Stimulated activated CD4-positive, alpha-beta T cell treated with anti-CD3 and anti-CD28 coated beads, Interleukin-12 subunit alpha, Interleukin-12 subunit beta, amount 100 ng/mL, for 4 hours (primary cell): ENCODE measurements at places on chromosomes 5 and 9.
A peak's percentile ranks its signal among the peaks of the same experiment; 100 is the strongest.

DNA sequence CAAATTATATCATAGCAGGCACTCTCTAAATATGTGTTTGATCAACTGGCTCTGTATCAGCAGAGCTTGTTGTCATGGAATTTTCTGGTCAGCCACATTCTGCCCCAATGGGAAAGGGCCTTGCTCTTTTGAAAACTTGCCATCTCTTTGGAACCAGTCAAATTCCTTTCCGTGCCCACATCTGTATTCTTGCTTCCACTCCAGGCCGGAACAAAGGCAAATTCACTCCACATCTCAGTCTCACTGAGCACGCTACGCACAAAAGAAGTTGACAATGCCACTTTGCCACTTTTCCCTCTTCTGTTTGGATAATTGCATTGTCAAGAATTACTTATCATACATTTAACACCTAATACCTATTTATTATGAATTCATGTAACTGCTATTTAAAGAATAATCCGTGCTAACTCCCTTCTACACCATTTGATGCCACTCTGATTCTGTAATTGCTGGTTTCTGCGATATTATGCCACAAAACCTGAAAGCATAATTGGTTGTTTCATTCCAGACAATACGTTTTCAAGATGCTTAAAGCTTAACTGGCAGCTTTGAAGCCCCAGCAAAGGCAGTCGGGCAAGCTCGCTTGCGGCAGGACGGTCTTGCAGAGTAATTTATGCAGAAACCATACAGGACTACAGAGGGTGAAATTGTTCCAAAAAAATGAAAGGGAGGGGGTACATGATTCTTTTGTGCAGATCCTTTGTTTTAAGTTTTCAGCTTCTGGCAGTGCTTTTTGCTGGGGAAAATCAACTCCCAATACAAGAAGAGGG, 277.7 kb downstream of the MSX2 start:
- DNase-seq: no peak

GRCh38 chr9:93223260-93224180, 39.6 kb downstream of the WNK2 start:
- DNase-seq: no peak

DNA sequence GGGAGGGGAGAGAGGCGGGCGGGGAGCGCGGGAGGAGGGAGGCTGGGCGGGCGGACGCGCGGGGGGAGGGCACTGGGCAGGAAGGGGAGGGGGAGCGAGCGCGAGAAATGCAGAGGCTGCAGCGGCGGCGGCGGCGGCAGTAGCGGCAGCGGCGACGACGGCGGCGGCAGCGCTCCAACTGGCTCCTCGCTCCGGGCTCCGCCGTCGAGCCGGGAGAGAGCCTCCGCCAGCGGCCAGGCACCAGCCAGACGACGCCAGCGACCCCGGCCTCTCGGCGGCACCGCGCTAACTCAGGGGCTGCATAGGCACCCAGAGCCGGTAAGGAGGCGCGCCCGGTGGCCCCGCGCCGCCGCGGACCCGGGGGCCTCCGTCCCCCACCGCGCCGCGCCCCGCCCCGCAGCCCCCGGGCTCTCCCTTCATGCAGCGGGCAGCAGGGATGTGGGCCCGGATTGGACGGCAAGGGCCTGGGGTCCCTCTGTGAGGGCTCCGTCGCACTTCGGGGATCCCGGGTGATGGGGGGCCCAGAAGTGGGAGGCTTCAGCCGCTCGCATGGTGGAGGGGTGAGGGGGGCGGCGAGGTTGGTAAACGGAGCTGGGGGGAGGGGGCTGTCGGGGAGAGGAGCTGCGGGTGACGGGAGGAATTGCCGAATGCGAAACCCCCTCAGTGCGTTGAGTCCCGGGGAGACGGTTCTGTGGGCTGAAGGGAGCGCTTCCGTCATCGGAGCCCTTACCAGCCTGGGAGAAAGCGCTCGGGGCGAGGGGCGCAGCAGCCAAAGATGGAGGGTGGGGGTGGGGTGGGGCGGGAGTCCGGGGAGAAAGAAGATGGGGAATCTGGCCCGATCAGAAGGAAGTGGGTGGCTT, at the start of gene BASP1:
Gene BASP1 (plus strand): TSS at position 139 of the 860 bp plus-strand sequence. CDS start 57,586 bp downstream, outside the sequence.
- peak; percentile 33 for DNase-seq

DNA sequence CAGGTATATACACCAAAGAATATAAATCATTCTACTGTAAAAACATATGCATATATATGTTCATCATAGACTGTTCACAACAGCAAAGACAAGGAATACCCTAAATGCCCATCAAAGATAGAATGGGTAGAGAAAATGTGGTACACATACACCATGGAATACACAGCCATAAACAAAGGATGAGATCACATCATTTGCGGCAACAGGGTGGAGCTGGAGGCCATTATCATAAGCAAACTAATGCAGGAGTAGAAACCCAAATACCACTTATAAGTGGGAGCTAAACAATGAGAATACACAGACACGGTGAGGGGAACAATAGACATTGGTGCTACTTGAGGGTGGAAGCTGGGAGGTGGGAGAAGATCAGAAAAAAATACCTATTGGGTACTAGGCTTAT, 117.6 kb downstream of the COX7C start:
- no peak for DNase-seq
